ENCODE measurements at places on chromosomes 13 and 19.
A peak's percentile ranks its signal among the peaks of the same experiment; 100 is the strongest.

- no peak for DNase-seq
Measured at GRCh38 chr19:34309368-34310138, 55.2 kb downstream of the GARRE1 start.

DNA sequence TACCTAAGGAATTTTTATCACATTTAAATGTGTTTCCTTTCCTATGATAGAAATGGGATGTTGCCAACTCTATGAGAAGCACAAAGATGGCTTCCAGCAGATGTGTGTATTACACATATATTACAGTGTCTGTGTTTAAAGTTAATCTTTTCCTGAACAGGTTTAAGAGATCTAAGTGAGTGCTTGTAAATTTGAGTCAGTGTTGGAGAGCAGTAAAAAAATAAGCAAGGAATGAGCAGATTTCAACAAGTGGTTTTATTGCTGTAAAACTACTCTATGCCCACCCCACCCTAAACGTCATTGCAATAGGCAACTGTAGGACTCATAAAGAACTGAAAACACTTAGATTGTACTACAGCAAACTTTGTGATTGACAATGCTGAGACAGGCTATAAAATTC, 248.7 kb downstream of the KLF5 start:
- DNase-seq, result no peak

DNA sequence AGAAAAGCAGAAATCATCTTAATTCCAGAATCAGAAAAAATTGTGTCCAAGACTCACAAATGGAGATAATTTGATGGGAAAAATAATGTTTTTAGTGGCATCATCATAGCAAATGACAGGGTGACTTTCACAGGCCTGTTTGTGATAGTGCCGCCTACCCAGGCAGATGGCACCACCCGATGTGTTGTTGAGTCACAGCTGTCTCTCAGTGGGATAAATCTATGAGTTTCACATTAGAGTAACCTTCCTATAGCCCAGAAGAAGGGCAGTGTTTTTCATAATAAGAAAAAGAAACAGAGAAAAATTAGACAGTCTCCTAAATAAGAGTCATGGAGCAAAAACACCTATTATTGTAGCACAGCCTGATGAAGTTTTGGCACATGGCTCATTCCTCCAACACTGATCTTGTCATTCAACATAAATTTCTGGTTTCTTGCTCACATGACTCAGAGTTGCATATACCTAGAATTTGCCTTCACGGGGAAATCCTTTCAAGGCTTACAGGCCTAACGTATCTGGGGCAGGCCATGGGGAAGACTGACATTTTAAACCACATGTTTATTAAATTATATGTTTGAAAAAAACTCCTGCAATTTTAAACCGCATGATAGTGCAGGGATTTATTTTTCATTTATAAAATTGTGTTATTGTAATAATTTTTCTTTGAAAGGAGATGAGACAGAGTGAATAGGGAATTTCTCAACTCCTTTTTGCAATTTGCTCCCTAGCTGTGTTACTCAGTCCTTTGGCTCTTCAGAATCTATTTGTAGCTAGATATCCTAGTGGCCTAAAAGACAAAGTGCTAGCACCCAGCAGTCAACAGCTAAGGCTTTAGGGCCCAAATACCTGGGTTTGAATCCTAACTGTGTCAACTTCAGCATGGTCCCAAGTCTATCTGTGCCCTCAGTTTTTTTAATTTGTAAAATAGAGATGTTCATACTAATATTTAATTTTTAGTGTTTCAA, 393.7 kb downstream of the NDFIP2 start:
- no peak for DNase-seq

DNA sequence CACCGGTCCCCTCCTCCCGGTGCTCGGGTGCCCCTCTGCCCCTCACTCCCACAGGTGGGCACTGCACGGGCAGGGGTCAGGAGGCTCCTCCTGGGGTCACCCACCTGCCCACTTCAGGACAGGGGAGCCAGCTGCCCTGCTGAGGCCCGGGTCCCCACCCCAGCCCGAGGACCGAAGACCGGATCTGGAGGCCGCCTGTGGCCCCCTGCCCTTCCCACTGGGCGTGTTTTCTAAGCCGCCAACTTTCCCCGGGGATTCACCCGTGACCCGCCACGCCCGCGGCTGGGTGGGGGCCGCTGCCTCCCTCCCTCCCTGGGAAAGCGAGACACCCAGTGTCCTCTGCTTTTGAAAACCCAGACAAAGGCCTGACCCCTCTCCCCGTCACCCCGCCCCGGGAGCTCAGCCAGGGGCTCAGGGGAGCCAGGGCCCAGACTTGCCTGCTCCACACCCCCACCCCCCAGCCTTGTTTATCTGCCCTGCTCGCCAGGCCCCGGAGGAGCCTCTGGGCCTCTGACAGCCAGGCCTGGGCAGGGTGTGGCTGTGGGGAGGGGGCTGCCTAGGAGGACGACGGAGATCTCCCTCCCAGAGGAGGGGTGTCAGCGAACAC, 1.3 kb downstream of the PALM start:
- DNase-seq, result no peak

- DNase-seq, result no peak
Measured at GRCh38 chr19:43562698-43563241, 12.6 kb downstream of the XRCC1 start.

DNA sequence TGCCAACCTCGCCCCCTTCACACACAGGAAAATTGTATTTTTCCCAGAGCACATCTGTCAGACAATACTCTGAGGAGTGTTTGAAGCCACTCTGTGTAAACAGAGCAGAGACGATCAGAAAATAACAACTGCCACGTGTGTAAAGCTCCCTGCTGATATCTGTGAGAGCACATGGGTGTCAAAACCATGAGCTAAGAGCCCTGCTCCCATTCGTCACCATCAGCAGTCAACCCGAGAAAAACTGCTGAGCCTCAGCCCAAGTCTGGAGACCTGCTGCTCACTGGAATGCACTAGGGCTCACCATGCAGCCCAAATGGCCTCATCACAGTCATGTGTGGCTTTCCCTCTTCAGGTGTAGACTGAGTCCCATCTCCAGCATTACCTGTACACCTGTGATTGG, 304.1 kb downstream of the FGF14 start:
- DNase-seq, result no peak

GRCh38 chr19:13770013-13770635, 4.1 kb upstream of the C19orf53 start:
- DNase-seq, result no peak

- no peak for DNase-seq
Measured at GRCh38 chr19:34145741-34146202, 26.5 kb upstream of the LSM14A start.

- DNase-seq, result no peak
Measured at GRCh38 chr13:26824581-26824980, 64.0 kb upstream of the GPR12 start.

GRCh38 chr19:46240693-46241092, 11.2 kb downstream of the IGFL1 start:
- DNase-seq, result no peak

GRCh38 chr19:1001538-1002166, 1.4 kb downstream of the GRIN3B start:
- DNase-seq, result no peak

GRCh38 chr13:50133358-50133953, 118.2 kb downstream of the KCNRG start:
- DNase-seq, result no peak

DNA sequence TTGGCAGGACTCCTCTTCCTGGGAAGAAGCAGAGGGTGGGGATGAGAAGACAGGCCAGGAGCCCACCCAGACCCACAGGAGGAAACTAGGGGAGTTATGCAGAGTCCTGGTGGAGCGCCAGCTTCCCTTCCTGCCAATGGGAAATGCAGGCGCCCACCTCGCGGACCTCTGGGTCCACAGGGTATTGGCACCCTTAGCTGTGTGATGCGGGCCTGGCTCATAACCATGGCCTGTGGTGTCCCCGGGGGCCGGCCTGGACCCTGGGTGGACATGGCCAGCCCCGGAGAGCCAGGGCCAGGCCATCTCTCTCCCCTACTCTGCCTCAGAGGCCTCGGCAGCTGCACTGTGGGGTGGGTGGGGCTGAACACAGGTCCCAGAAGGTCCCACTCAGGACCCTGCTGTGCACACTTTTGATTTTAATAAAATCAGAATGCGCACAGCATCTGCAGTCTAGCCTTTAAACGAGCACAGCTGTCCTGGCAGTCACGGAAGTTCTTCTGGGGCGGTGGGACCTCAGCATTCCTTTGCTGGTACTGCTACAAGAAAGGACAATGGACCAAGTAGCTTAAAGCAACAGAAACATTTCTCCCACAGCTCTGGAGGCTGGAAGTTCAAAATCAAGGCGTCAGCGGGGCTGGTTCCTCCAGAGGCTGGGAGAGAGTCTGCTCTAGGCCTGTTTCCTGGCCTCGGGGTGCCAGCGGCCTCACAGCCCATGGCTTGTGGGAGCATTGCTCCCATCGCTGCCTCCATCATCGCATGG, 1.8 kb downstream of the F10 start:
- peak; percentile 51 for DNase-seq

- no peak for DNase-seq
Measured at GRCh38 chr19:1663852-1664251, 11.4 kb upstream of the TCF3 start.

DNA sequence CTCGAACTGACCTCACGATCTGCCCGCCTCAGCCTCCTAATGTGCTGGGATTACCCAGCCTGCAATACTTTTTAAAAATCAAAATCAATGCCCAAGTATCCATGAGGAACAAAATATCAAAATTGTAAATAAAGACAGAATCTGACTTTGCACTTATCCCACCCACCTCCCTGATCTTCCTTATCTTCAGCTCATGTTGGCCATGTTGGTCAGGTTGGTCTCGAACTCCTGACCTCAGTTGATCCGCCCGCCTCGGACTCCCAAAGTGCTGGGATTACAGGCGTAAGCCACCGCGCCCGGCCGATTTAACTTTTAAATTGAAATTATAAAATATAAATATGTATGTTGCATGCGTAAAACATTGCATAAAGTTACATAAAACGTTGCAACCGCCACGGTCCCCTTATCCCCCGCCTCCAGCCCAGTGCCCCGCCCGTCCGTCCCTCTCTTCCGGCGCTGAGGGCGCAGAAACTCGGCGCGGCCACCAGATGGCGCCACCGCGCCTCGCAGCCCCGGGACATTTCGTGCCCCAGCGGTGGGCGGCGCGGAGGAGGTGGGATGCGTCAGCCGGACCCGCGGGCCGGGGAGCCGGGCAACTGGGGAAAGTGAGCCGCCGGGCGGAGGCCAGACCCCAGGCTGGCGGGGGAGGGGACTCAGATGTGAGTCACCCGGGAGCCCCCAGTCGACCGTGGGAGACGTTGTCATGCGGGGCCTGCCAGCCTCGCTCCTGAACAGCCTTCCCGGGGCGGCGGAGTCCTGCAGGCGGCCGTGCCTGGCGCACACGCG, 1.5 kb upstream of the GADD45B start:
- peak; percentile 91 for DNase-seq

- DNase-seq, result no peak
Measured at GRCh38 chr13:35881360-35881759, 249.8 kb downstream of the DCLK1 start.

GRCh38 chr13:39607876-39608275, 4.9 kb upstream of the LHFPL6 start:
- DNase-seq, result no peak

GRCh38 chr19:1867349-1867724, 4.0 kb upstream of the KLF16 start:
- no peak for DNase-seq

DNA sequence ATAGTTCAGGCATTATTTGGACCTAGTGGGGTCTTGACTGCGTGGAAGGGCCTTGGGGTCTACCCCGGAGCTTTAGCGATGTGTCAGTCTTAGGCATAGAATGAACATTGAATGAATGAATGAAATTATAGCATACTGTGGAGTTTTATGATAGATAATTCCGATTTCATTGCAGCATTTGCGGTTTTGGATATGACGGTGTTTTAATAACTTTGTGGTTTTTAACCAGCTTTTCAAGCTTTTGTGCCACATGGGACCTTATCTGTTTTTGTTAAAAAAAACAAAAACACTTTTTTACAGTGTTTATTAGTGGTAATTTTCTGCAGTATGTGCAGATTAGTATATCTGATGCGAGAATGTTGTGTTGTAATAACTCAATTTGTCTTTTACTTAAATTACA, 696 bp downstream of the NUP58 start:
- no peak for DNase-seq

GRCh38 chr19:4439243-4439642, 18.4 kb downstream of the UBXN6 start:
- DNase-seq, result no peak

DNA sequence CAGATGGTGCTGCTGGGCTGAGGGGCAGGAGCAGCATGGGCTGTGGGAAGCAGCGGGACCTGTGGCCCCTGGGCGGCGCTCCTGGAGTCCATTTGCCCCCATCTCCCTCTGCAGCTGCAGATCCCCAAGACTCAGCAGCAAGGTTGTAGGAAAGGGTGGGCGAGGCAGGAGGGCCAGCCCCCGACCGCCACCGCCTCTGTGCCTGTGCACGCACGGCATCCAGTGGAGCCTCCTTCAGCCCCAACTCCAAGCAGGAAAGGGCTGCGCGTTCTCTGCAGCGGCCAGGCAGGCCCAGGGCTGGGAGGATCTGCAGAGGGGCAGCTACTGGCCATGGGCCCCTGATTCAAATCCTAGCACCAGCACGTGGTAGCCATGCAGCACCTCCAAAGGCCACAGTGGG, 20.8 kb downstream of the DPF1 start:
- DNase-seq, result no peak

DNA sequence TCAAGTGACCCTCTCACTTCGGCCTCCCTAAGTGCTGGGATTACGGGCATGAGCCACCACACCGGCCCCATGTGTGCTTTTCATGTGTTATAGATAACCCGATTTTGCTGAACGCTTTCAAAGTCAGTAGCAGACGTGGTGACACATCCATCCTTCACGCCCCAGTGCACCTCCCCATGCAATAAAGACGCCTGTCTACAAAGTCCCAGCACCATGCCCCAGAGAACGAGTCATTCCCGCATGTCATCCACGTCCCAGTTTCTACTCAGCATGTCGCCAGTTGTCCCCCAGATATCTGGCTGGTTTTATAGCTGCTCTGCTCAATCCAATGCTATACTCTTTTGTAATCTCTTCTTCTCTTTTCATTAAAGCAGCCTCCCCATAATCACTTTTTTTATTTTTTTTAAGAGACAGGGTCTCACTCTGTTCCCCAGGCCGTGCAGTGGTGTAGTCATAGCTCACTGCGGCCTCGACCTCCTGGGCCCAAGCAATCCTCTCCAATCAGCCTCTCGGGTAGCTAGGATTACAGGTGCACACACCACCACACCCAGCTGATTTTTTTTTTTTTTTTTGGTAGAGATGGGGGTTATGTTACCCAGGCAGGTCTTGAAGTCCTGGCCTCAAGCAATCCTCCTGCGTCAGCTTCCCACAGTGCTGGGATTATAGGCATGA, 42.5 kb downstream of the DNM2 start:
- DNase-seq, result no peak

DNA sequence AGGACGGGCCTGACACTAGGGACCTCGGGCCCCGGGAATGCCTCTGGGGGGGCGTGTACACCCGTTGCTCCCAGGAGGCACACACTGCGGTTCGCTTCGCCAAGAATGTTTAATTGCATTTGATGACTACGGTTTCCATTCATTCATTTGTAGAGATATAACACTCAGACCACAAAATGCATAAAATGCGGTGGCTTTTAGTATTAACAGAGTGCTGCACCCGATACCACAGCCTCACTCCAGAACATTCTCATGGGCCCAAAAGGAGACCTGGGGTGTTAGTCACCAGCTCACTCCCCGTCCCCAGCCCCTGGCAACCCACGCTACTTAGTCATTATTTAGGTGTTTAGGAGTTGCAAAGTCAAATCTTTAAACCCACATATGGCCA, 21.8 kb downstream of the HCN2 start:
- DNase-seq, result no peak

- DNase-seq, result no peak
Measured at GRCh38 chr13:83220241-83220640, 662.0 kb downstream of the SLITRK1 start.
